DMS79 (cell line): ENCODE measurements at places on chromosomes 4 and X.

- DNase-seq, result no peak
Measured at GRCh38 chr4:82776925-82777542, 21.6 kb downstream of the SCD5 start.

DNA sequence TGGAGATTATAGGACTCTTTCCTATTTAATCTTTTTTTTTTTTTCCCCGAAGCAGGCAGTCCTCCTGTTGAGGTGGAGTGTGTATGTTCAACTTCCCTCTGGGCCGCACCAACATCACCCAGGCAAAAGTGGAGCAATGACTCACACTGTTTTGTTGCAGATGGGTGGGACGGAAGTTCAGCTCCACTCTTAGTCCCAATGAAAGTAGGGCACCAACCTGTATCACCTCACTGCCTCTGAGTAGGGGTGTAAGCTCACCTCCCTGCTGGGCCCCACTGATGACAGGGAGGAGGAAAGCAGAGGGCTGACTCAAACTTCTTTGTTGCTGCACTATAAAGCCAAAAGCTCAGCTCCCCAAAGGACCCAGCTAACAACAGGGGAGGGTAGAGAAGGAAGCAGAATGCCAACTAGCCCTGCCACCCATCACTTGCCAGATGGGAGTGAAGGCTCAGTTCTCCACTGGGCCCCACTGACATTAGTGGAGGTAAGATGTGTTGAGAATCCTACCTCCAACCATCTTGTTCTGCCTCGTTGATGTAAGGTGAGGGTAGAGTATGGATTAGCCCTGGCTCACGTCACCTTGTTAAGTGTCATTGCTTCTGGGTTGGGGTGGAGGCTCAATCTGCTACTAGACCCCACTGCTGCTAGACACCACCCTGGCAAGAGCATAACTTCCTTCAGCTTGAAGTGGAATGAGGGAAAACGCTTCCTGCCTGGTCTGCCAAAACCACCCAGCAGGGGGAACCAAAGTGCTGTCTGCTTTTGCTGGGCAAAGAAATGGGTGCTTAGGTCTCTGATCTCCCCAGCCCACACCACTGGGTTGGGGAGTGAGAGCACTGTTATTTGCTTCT lies 14.1 kb downstream of the RPS6KA3 start:
- no peak for DNase-seq

GRCh38 chr4:183825346-183825745 lies 79.8 kb upstream of the STOX2 start:
- no peak for DNase-seq

- DNase-seq, result no peak
Measured at GRCh38 chr4:157889788-157890187, 283.0 kb downstream of the GASK1B start.

DNA sequence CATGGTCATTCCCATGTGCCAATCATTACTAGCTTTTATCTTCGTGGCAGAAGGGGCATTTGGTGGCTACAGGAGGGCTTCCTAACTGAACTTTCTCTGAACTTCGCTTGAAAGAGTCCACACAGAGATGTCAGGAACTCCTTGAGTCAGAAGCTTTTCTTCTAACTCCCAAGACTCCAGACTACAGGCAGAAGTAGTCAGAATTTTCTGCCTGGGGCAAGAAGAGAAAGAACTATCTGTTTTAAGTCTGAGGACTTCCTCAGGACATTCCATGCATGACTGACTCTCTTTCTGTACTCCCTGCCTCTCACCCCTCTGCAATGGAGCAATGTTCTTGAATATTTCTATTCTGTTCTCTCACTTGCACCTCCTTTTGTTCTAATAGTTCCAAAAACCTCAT lies 170.5 kb upstream of the TBC1D9 start:
- no peak for DNase-seq
